ENCODE measurements at places on chromosomes 5 and 9. TPM values are rescaled to one million over a fixed set of nuclear protein-coding genes. Genes with fewer than 3 reads are reported as not detected.

GRCh38 chr9:112047538-112048066 is 127.5 kb downstream of the SUSD1 start:
- H3K27ac ChIP-seq: no peak overlapping the region
- H3K36me3 ChIP-seq: no peaks in the 10 kb centered on the region
- DNase-seq: no peak
- H3K4me1 ChIP-seq: no peaks in the 10 kb centered on the region

The PLPP7 gene
- 5.2 TPM for total RNA-seq

DNA sequence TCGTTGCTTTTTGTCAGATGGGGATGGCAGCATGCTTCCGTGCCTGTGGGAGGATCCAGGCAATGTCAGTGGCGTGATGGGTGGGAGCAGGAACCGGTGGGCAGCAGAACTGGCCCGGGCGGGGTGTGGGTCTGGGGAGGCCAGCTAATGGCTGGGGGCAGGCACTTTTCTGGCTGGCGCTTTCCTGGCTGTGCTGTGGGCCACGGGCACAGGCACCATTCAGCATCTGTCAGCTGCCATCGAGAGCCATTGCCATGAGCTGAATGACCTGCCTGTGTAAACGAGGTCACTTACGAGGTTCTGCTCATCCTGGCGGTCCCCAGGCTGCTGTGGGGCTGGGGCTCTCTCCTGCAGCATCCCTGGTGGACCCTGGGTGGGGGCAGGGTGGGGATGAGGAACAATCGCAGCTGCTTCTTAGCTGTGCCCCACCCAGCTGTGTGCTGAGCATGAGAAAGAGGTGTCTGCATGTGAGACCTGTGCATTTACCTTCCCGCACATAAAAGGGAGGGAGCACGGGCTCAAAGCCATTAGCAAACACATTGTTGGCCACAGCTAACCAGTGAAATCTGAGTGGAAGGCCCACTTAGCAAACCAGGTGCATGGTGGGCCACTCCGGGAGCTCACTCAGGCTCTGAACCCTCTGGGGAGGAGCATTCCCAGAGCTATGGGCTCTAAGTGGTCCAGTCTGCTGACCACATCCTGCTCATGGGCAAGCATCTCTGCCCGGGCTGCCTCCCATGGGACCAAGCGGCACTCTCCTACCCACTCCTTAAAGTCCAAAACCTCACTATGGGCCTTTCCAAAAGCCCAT is 41.3 kb upstream of the OLFM1 start:
- H3K27ac ChIP-seq: no peak overlapping the region
- H3K36me3 ChIP-seq: no peaks in the 10 kb centered on the region
- no peaks in the 10 kb centered on the region for H3K27me3 ChIP-seq
- DNase-seq: peak; percentile 24
- no peaks in the 10 kb centered on the region for H3K4me1 ChIP-seq
- no peak overlapping the region for H3K4me3 ChIP-seq

DNA sequence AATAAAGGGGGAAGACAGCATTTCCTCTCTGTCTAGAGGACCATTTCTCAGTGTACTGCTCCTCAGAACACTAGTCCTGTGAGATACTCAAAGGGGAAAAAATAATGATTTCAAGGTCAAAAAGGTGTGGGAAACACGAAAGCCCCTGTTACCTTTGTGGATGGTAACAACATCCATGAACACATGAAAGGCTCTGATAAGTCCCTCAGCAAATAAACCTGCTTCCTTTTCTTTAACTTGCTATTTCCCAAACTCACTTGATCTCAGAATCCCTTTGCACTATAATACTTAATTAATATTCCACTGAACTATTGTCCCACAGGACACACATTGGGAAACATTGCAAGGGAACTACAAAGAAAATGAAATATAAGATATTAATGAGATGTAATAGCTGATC is 65.6 kb downstream of the SMIM23 start:
- DNase-seq: no peak
- H3K36me3 ChIP-seq: no peaks in the 10 kb centered on the region
- no peak overlapping the region for H3K4me3 ChIP-seq

DNA sequence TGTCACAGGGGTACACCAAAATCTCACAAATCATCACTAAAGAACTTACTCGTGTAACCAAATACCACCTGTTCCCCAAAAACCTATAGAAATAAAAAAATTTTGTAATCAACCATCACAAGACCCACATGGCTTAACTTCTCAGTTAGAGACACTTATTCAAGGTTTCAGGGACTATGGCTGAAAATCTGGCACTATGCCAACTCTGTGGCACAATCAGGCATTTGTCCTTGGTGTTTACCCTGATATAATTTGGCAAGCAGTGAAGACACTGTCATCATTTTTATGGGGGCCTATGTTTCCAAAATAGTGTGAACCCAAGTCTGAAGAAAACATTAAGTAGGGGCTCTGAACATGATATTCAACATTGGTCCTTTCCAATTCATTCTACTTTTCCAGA is 59.0 kb downstream of the ZNF622 start:
- no peaks in the 10 kb centered on the region for H3K27me3 ChIP-seq
- no peaks in the 10 kb centered on the region for H3K4me1 ChIP-seq
- DNase-seq: no peak
- no peaks in the 10 kb centered on the region for H3K36me3 ChIP-seq
- no peak overlapping the region for H3K4me3 ChIP-seq

DNA sequence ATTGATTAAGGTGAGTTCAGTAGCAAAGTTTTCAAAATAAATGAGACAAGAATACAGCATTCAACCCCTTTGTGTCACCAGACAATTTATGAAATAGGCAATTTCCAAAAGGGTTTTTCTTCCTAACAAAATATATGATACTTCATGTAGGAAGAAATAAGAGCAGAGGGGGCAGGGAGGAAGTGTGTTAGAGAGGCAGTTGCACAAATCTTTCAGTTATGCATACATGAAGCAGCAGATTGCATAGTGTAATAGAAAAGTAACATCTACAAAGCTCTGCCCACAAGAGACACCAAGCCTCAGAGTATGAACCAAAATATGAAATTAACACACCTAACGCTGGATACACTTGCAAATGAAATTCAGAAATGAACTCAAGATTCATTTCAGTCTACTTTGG is 157.0 kb downstream of the DENND1A start:
- H3K4me1 ChIP-seq: peaks cover 12% of the 10 kb centered on the region
- H3K27ac ChIP-seq: no peak overlapping the region
- no peaks in the 10 kb centered on the region for H3K27me3 ChIP-seq
- no peak for DNase-seq

DNA sequence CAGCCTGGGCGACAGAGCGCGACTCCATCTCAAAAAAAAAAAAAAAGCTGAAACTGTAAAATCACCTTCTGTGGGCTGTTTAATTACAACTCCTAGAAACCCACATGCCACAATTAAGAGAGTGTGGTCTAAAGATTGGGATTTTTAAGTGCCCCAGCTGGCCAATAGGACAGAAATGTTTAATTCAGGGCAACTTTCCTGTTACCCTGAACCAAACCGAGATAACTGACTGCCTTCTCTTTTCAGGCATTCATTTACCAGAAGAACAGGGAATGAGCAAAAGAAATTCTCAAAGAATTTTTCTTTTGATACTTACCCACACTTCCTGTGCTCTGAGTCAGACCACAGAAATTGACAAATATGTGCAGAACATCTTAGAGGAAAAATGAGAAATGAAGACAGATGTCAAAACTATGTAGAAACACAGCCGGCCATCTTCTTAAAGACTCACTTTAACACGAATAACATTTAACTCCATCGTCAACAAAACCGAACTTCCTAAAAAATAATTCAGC is 221.3 kb upstream of the DAPK1 start:
- no peak for DNase-seq
- H3K36me3 ChIP-seq: no peaks in the 10 kb centered on the region
- H3K4me1 ChIP-seq: peaks cover 3% of the 10 kb centered on the region
- H3K4me3 ChIP-seq: no peak overlapping the region
- no peaks in the 10 kb centered on the region for H3K27me3 ChIP-seq
- no peak overlapping the region for H3K27ac ChIP-seq

Data from endodermal cell (in vitro differentiated cells).